Fibroblast of pulmonary artery (primary cell): ENCODE measurements at places on chromosomes 7 and 10.

- DNase-seq, result no peak
Observed at GRCh38 chr10:123045961-123046731, 37.3 kb downstream of the ACADSB start.

DNA sequence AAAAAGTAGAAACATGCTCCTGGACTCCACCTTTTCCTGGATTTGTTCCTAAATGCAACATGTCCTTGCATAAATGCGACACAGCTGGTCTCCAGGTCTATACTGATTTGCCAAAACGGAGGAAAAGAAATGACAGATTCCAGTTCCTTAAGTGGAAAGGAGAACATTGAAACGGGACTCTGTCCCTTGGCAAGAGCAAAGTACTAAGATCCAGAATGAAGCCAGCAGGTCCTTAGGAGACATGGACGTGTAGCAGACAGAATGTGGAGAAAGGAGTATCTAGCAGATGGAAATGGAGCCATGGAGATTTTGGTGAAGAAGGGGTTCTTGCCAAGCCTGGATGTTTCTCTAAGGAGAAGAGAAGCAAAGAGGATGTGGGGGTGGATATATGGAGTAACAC, 16.2 kb downstream of the PIP start:
- no peak for DNase-seq

- DNase-seq, result peak; percentile 17
Observed at GRCh38 chr7:7443806-7444350, 91.8 kb downstream of the COL28A1 start.

DNA sequence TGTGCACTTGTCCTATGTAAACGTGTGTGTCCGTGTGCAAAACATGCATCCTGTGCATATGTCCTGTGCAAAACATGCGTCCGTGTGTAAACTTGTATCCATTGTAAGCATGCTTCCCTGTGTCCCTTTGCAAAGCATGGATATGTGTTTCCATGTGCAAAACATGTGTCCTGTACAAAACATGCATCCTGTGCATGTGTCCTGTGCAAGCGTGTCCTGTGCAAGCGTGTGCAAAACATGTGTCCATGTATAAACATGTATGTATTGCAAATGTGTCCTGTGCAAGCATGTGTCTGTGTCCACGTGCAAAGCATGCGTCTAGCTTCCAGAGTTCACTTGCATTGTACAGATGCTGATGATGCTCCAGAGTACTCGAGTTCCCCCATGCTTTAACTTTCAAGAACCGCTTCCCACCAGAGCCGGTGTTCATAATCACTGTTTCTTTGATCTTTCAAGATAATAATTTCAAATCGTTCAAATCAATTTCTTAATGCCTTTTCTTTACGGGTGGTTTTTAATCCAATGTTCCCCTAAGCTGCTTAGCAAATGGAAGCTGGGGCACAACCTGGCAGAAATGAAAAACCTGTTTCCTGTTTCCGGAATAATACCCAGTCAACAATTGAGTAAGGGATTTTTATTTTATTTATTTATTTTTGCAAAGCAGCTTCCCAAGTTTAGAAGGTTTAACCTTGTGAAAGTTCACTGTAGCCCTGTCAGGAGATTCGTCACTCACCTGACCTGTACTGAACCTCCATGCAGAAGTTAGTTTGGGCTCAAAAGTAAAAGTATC, 641 bp upstream of the ASB13 start:
- no peak for DNase-seq

GRCh38 chr10:19749185-19749729, 67.0 kb upstream of the PLXDC2 start:
- peak; percentile 46 for DNase-seq

DNA sequence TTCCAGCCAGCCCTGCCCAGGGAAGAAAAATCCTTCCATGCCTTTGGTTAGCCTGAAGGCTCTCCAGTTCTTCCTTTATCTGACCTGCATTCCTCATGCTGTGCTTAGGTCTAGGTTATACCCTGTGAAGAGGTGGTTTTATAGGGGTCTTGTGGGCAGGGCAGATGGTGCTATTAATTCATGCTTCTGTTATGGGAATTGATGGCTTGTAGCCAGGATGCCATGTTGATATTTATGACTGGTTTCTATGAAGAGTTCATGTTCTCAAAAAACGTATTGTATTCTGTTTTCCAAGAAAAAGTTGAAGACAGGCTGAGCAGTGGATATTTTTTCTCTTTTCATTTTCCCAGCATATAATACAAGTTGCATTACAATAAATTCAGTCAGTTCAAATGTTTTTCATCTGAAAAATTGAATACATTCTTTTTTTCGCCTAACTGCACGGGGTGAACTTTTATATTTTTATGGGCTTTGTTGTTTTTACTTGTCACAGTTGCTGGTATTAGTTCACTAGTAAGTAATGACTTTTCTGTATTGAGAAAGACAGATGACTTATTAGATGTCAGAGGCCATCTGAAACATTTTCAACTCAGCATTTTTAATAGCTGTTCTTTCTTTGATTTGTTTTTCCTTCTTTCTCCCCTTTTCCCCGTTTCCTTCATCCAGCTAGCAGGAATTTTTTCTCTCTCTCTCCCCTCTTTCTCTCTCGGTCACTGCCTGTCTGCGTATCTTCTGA, 322.8 kb downstream of the LRMDA start:
- no peak for DNase-seq

GRCh38 chr10:70078329-70078728, 25.7 kb downstream of the MACROH2A2 start:
- DNase-seq, result no peak
